ENCODE measurements at places on chromosomes 5 and 9.

- DNase-seq = no peak
Measured at GRCh38 chr5:102762562-102763227, 7.6 kb downstream of the PAM start.

GRCh38 chr9:113620377-113621161 is 157.0 kb downstream of the RGS3 start:
- no peak for DNase-seq

DNA sequence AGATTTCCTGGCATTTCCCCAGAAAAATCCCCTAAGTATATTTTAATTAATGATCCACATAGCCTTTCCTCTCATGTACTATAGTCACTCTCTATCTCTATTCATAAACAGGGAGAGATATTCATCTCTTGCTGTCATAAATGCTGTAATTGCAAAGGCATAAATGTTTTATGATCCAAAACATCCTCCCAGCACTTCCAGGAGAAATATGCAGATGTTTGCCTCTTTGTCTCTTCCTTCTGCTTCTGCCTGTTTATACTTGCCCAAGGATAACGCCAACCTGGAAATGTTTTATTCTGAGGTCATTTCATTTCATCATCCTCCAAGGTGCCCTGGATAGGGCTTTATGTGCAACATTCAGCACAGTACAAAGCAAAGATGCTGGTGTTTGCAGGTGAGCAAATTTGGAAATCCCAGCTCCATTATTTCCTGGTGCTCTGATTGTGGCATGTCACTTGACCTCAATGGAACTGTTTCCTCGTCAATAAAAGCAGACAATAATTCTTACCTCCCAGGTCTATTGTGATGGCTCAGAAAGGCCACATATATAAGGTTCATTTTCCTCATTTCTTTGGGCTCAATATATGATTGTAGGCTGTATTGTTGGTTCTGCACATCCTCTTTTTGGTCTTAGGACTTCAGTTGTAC is 6.9 kb downstream of the TNFSF15 start:
- DNase-seq = no peak

GRCh38 chr5:162128117-162128516 is 60.5 kb downstream of the GABRG2 start:
- no peak for DNase-seq

Measured in GM19239 (cell line).